ENCODE measurements at places on chromosomes 3 and 15.

- DNase-seq: no peak
These were observed 58.8 kb downstream of the LSM3 start for GRCh38 chr3:14237457-14237856.

- no peak for DNase-seq
These were observed 32.7 kb downstream of the HDGFL3 start for GRCh38 chr15:83174891-83175290.

GRCh38 chr3:122843604-122844003 lies 48.7 kb downstream of the SLC49A4 start:
- no peak for DNase-seq

DNA sequence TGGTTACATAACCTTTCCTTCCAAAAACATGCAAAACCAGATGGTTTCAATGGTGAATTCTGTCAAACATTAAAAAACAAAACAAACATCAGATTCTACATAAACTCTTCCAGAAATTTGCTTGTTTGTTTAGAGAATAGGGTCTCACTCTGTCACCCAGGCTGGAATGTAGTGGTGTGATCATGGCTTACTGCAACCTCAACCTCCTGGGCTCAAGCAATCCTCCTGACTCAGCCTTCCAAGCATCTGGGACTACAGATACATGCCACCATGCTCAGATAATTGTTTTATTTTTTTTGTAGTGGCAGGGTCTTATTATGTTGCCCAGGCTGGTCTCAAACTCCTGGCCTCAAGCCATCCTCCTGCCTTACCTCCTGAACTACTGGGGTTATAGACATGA lies 36.1 kb downstream of the FBXL2 start:
- no peak for DNase-seq

DNA sequence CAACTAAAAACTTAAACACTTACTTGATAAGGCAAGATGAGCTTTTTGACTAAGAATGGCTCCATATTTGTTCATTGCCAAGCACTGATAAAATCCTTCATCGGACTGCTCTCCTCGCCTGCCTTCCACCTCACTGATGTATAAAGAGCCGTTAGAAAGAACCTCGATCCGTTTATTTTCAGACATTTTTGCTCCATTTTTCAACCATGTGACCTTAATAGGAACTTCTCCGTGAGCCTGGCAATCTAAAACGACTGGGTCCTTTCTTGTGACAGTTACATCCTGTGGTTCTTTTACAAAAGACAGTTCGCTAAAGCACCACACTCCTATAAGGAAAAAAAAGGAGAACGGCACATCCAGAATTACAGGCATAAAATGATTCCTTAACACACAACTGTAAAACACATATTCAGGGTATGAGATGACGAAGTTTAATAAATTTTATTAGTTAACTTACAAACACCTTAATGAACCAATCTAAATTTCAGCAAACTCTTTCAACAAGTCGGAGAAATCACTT lies 2.5 kb downstream of the PRTG start:
- DNase-seq: no peak

- no peak for DNase-seq
These were observed 18.8 kb downstream of the LRIG1 start for GRCh38 chr3:66482018-66482404.

DNA sequence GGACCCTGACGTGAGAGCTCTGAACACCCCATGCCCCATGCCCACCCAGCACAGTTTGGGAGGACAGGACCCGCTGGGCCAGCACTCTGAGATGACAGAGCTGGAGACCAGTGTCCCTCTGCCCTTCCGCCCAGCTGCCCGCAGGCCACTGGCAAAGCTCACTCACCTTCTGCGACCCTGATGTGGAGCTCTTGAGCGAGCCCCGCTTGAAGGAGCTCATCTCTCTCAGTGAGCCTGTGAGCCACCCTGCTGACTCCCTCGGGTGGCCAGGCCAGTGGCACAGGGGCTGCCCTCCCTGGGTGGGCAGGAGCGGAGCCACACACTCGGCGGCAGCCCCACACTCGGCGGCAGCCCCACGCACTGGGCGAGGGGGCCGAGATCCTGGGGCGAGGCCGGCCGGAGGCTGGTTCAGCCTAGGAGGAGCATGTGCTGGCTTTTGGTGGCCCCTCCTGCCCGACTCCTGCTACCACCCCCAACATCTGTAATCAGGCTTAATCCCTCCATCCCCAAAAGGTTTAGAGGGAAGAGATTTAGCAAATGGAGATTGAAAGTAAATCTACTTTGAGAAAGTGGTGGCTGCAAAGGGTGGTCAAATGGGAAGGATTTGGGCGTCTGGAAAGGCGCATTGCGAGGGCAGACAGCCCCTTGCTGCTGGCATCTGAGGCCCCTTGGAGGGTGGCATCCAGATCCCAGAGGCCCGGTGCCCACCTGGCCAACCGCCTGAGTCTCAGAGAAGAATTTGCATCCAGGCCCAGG lies 59.4 kb upstream of the TRPM1 start:
- DNase-seq: no peak

GRCh38 chr3:53023072-53023823 lies 22.6 kb downstream of the SFMBT1 start:
- DNase-seq: no peak

DNA sequence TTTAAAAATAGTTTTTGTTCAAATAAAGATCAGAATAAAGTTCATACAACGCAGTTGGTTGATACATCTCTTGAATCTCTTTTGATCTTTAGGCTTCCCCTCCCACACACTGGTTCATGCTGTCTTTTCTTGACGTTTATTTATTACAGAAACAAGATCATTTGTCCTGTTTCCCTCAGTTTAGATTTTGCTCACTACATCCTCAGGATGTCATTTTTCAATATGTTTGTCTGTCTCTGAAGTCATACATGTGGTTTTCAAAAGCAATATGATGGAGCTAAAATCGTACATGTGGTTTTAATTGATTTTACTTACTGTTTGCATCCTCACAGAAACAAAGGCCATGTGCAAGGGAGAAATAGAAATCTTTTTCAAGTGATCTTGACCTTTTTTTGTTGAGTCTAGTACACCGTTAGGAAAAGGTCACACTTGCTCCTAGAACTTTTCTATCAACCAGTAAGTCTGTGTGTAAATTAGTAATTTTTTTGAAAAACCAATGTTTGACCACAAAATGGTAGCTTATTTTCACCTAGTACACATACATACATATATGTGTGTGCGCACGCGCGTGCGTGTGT lies 63.7 kb upstream of the SENP5 start:
- no peak for DNase-seq

DNA sequence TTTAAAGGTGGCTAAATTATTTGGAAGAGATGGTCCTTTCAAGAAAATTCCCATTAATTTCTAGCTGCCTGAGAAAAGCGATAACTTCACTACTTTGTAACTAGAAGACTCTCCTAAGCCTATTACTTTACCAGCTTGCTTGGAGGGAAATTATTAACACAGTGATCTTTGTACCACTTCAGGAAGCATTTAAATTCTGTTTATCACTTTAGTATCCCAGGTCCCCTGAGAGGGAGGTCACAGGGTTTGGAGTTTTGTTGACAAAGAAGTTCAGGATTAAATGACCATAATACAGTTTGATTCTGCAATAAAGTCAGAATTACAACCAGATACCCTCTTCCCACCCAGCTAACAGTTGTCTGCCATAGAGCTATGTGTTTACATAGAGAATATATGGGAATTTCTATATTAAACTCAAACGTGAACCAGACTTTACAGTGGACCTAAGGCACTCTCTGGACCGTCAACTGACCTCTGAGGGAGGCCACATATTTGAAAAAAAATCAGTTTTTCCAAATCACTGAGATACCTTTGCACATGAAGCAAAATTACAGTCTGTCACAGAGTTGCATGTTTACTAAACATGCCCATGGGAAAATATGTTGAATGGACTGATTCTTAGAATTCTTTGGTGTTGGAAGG lies 3.0 kb downstream of the SLC27A2 start:
- DNase-seq: no peak

Data from stimulated activated CD8-positive, alpha-beta memory T cell treated with anti-CD3 and anti-CD28 coated beads, Interleukin-2, amount 100 ng/mL, for 1 hour (primary cell).